Activated T-cell treated with anti-CD3 and anti-CD28 coated beads, Interleukin-2, amount 50 U/mL, for 24 hours (primary cell): ENCODE measurements at places on chromosomes 12 and 14.
A peak's percentile ranks its signal among the peaks of the same experiment; 100 is the strongest.

DNA sequence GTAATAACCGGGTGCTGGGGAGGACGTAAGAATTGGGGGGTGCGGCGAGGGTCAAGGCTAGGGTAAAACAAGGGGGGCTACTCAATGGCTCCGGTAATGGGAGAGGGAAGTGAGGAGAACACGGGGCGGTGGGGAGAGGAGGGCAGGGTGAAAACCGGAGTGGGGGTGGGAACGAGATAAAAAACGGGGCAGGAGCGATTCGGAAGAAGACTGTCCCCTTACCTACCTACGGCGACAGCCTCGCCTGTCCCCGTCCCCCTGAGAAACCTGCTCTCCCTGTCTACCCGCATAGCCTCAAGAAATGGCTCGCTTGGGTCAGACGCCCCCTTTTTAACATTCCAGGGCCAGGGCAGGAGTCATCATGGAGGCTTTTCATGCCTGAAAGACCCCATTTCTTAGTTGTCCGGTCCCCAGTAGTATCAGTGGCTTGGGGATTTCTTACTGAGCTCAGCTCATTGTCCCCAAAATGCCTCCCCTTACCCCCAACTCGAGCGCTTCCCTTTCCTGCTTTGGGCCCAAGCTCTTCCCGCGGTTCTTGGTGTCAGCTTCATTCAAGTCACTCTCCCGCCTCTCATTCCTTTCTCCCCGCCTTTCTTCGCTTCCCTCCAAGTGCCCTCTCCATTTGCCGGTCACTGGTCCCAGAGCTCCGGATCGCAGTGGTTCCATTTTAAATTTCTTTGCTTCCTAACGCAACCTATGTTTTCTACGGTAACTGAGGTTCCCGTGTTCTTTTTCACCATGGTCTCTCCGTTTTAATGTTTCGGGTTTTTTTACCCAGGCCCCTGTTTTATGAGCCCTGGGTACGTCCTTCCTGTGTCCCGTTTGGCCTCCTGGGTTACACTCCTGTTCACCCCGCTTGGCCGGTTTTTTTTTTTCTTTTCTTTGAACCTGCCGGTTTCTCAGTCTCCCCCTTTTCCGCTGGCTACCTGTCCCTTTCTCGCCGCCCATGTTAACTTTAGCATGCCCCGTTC lies 1.2 kb upstream of the WSB2 start:
- no peaks in the 10 kb centered on the region for H3K27me3 ChIP-seq
- H3K4me1 ChIP-seq: peaks cover 59% of the 10 kb centered on the region
- DNase-seq: peak; percentile 53
- H3K4me3 ChIP-seq: peak overlapping the region; percentile 87
- H3K36me3 ChIP-seq: peaks cover 32% of the 10 kb centered on the region

GRCh38 chr12:87320724-87321123 lies 708.5 kb downstream of the C12orf50 start:
- H3K4me1 ChIP-seq: no peaks in the 10 kb centered on the region
- H3K36me3 ChIP-seq: no peaks in the 10 kb centered on the region
- DNase-seq: no peak

GRCh38 chr14:69848903-69849391 lies 30.3 kb upstream of the SMOC1 start:
- peaks cover 34% of the 10 kb centered on the region for H3K27me3 ChIP-seq
- no peak overlapping the region for H3K27ac ChIP-seq
- no peak for DNase-seq
- H3K4me1 ChIP-seq: no peaks in the 10 kb centered on the region
- H3K4me3 ChIP-seq: no peak overlapping the region

- H3K27me3 ChIP-seq: no peaks in the 10 kb centered on the region
- no peak overlapping the region for H3K4me3 ChIP-seq
- no peak for DNase-seq
- H3K27ac ChIP-seq: no peak overlapping the region
These were observed 161.3 kb upstream of the LMNTD1 start for GRCh38 chr12:25714198-25714984.

- H3K27me3 ChIP-seq: no peaks in the 10 kb centered on the region
- H3K36me3 ChIP-seq: no peaks in the 10 kb centered on the region
- no peak overlapping the region for H3K27ac ChIP-seq
- no peak overlapping the region for H3K4me3 ChIP-seq
- H3K4me1 ChIP-seq: no peaks in the 10 kb centered on the region
These were observed 45.1 kb downstream of the MYF5 start for GRCh38 chr12:80761838-80762237.

GRCh38 chr14:91317381-91318308 lies 73.1 kb upstream of the GPR68 start:
- peak overlapping the region; percentile 99 for H3K27ac ChIP-seq
- H3K4me1 ChIP-seq: peaks cover 84% of the 10 kb centered on the region
- H3K4me3 ChIP-seq: peak overlapping the region; percentile 54
- peak; percentile 84 for DNase-seq
- peaks cover 94% of the 10 kb centered on the region for H3K36me3 ChIP-seq
- H3K27me3 ChIP-seq: no peaks in the 10 kb centered on the region

- H3K4me1 ChIP-seq: no peaks in the 10 kb centered on the region
- H3K4me3 ChIP-seq: no peak overlapping the region
- DNase-seq: no peak
- no peaks in the 10 kb centered on the region for H3K36me3 ChIP-seq
These were observed 192.6 kb upstream of the CCDC196 start for GRCh38 chr14:66293533-66294105.

DNA sequence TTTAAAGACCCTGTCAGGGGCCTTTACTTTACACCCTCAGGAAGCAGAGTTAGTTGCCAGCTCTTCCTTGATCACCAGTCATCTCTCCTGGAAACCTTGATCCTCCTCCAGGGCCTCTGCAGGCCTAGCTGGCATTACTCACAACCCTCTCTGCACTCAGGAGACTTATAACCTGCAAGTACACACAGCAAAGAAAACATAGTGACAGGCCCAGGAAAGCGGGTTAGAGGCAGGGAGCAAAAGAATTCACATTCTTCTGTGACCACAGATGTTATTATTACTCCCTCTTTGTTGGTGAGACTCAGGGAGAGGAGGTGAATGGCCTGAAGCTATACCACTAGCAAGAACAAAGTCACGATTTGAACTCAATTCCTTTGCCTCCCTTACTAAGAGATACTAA lies 87.4 kb downstream of the OR11H12 start:
- H3K27me3 ChIP-seq: no peaks in the 10 kb centered on the region
- DNase-seq: no peak
- no peak overlapping the region for H3K4me3 ChIP-seq

- peak overlapping the region; percentile 62 for H3K27ac ChIP-seq
- peaks cover 15% of the 10 kb centered on the region for H3K27me3 ChIP-seq
- peak overlapping the region; percentile 59 for H3K4me3 ChIP-seq
- peaks cover 11% of the 10 kb centered on the region for H3K4me1 ChIP-seq
These were observed 11.4 kb upstream of the DNAL1 start for GRCh38 chr14:73633116-73634010.

GRCh38 chr12:80033448-80033847 lies 65.9 kb upstream of the OTOGL start:
- no peak overlapping the region for H3K27ac ChIP-seq
- DNase-seq: no peak
- no peaks in the 10 kb centered on the region for H3K36me3 ChIP-seq
- no peaks in the 10 kb centered on the region for H3K4me1 ChIP-seq
- no peak overlapping the region for H3K4me3 ChIP-seq
- H3K27me3 ChIP-seq: peaks cover 15% of the 10 kb centered on the region

GRCh38 chr14:70683983-70684382 lies 42.3 kb downstream of the TTC9 start:
- no peak for DNase-seq
- H3K36me3 ChIP-seq: no peaks in the 10 kb centered on the region
- no peak overlapping the region for H3K27ac ChIP-seq
- H3K4me1 ChIP-seq: peaks cover 3% of the 10 kb centered on the region
- H3K4me3 ChIP-seq: no peak overlapping the region

- DNase-seq: no peak
- no peaks in the 10 kb centered on the region for H3K27me3 ChIP-seq
- no peaks in the 10 kb centered on the region for H3K4me1 ChIP-seq
- no peak overlapping the region for H3K27ac ChIP-seq
These were observed 110.8 kb downstream of the KCNH5 start for GRCh38 chr14:62934439-62934838.

DNA sequence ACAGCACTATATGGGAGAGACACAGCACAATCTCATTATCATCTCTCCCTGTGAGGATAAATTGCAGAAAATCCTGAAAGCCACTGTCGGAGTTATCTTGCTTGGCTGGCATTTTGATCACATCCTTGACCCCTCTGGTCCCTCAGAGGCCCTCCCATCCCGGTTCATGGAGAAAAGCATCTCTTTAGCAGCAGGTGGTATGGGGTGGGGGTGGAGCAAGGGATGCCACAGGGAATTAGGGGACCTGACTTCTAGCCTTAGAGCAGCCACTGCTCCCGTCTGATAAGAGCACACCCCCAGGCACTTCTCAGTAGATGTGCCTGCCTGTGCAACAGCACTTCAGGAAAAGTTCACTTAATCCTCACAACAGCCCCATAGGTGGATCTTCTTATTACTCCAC lies 38.6 kb downstream of the GRIN2B start:
- no peak overlapping the region for H3K4me3 ChIP-seq
- DNase-seq: no peak
- no peaks in the 10 kb centered on the region for H3K4me1 ChIP-seq

GRCh38 chr14:68307790-68308168 lies 485.1 kb downstream of the ZFP36L1 start:
- no peak overlapping the region for H3K27ac ChIP-seq
- H3K4me3 ChIP-seq: no peak overlapping the region
- peaks cover 26% of the 10 kb centered on the region for H3K4me1 ChIP-seq

- H3K36me3 ChIP-seq: no peaks in the 10 kb centered on the region
- H3K4me1 ChIP-seq: peaks cover 19% of the 10 kb centered on the region
- H3K27me3 ChIP-seq: no peaks in the 10 kb centered on the region
- no peak overlapping the region for H3K27ac ChIP-seq
These were observed 965.2 kb downstream of the VRK1 start for GRCh38 chr14:97762386-97762785.

DNA sequence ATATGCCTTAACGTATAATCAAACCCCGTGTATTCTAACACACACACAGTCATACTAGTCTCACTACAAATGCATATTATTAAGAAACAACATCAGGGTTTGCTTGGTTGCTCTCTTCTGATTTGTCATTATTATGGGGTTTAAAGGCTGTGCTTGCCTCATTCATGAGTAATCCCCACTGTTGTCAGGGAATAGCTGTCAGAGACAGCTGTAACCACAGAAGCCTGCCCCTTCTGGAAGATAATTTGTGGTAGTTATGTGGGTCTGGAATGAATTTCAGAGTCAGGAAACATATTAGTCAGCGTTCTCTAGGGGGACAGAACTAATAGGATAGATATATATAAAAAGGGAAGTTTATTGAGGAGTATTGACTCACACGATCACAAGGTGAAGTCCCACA lies 456.9 kb upstream of the TMEM132C start:
- H3K36me3 ChIP-seq: no peaks in the 10 kb centered on the region
- no peaks in the 10 kb centered on the region for H3K27me3 ChIP-seq
- no peak overlapping the region for H3K4me3 ChIP-seq
- no peak for DNase-seq
- no peaks in the 10 kb centered on the region for H3K4me1 ChIP-seq
- no peak overlapping the region for H3K27ac ChIP-seq

DNA sequence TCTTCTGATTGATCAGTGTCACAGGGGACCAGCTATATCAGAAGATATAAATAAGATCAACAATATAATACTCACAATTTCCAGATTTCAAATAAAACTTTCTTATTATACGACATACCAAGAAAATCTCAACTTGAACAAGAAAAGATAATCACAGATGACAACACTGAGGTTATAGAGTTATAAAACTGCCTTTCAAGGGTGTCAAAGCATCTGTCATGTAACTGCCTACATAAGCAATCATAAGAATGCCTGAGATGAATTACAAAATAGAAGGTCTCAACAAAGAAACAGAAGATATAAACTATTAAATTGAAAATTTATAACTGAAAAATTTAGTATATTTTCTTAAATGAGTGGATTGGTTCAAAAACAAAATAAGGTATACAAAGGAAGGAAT lies 659.2 kb downstream of the SLC16A7 start:
- H3K27ac ChIP-seq: no peak overlapping the region
- no peaks in the 10 kb centered on the region for H3K27me3 ChIP-seq
- H3K4me1 ChIP-seq: no peaks in the 10 kb centered on the region

DNA sequence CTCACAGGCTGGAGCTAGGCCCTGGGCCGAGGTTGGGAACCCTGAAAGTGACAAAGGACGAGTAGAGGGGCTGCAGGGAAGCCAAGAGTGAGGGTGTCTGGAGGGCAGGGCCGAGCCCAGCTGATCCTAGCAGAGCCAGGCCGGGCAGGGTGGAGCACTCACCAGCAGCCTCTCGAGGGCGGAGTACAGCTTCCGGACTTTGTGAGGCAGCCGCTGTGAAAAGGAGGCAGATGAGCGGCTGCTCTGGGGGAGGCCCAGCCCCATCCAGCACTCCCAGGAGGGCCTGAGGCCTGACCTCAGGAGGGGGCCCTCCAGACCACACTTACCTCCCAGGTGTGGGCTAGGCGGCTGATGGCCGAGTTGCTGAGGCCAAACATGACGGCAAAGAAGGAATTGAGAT lies 14.7 kb upstream of the ENDOU start:
- H3K36me3 ChIP-seq: no peaks in the 10 kb centered on the region
- no peak overlapping the region for H3K27ac ChIP-seq

DNA sequence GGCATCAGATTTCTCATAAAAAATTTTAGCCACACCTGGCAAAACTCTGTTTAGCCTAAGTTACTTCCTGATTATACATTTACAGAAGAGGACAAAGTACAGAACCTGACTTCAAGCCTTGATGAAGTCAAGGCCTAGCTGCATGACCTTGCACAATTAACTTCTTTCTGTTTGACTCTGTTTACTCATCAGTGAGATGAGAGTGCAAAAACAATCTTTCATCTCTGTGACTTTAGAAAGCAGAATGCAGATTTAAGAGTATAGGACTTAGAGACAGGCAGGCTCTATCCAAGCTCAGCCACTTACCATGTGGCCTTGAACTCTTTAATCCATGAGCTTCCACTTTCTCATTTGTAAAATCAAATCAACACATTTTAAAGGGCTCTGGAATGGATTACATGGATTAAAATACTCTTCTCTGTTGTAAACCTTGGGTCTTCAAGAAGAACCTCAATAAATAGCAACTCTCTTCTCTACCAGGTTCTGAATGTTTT lies 1178.9 kb downstream of the FLRT2 start:
- no peak overlapping the region for H3K27ac ChIP-seq
- H3K4me1 ChIP-seq: no peaks in the 10 kb centered on the region
- no peak for DNase-seq
- H3K27me3 ChIP-seq: no peaks in the 10 kb centered on the region
- no peak overlapping the region for H3K4me3 ChIP-seq
- no peaks in the 10 kb centered on the region for H3K36me3 ChIP-seq
